D721Med (cell line): ENCODE measurements at places on chromosomes 5 and 9.

DNA sequence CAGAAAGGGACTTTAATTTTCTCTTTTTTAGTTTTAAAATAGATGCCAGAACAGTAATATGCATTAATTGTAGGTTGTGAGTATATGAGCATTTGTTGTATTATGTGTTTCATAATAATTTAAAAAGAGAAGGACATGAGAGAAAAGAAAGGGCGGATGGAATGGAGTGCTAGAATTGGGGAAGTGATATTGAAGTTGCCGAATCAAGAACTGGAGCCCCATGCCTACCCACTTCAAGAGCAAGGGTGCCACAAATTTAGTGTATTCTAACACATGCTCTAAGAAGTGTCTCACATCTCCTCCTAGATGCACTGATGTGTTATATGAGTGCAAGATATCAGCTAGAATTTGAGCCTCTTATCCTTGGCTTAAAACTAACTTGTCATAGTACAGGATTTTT is 43.6 kb upstream of the FYB1 start:
- DNase-seq: no peak

DNA sequence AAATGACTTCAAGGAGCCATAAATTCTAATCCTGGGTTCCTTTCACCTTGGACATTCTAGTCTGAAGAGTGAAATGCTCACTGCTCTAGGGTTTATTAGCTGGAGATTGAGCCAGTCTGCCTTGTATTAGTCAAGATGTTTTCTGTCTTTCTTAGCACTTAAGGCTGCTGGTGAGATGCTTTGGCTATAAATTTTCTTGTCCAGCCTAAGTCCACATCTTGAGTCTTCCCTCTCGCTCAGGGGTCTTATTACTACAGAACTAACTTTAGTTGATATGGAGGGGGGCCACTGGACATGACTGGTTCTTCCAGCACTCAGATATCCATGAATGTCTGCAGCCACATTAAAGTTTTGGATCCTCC is 316.4 kb downstream of the ARHGAP26 start:
- no peak for DNase-seq

DNA sequence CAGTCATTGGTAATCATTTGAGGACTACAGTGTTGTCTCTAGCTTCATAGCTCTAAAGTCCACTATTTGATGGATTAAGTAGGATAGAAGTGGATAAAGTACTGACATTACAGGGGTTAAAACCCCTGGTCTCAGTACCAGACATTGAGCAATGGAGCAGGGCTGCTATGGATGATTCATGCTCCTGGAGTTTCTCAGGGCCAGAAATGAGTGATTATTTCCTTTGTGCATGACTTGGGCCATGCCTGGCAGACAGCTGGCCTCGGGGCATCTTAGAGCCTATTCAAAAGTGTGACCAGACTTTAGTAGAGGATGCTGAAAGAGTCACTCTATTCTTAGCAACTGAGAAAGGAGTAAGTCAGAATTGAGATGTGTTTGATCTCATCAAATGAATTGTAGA is 350.7 kb upstream of the TLE4 start:
- DNase-seq: no peak

DNA sequence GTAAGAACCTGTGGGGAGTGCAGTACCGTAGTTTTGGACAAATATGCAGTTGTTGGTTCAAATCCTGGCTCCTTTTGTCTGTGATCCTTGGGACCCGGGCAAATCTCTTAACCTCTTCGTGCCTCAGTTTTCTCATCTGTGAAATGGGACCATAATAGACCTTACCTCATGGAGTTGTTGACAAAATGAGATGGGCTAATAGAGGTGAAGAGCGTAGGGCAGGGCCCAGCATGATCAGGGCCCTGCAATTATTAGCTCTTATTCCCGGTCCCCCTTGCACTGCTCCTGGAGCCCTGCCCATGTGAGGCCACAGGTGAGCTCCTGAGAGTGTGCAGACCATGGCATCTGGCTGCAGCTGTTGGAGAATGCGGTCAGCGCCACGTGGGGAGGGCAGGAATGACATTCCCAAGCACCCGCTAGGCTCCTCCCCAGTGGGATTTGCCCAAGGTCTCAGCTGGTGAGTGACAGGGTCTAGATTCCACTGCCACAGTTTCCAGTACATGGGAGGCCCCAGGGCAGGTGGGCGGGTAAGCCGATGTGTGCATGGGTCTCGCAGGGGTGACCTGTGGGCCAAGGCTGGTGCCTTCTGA is 41.0 kb downstream of the NEK6 start:
- no peak for DNase-seq

DNA sequence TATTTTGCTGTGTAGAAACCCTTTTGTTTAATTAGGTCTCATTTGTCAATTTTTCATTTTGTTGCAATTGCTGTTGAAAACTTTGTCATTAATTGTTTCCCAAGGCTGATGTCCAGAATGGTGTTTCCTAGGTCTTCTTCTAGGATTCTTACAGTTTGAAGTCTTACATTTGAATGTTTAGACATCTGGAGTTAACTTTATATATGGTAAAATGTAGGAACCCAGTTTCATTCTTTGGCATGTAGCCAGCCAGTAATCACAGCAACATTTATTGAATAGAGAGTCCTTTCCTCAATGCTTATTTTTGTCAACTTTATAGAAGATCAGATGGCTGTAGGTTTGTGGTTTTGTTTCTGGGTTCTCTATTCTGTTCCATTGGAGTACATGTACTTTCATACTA is 1290.8 kb upstream of the CDH9 start:
- no peak for DNase-seq

GRCh38 chr9:130156672-130157071 is 15.5 kb upstream of the NCS1 start:
- no peak for DNase-seq

- no peak for DNase-seq
These were observed 75.1 kb downstream of the SH3GL2 start for GRCh38 chr9:17653947-17654465.

DNA sequence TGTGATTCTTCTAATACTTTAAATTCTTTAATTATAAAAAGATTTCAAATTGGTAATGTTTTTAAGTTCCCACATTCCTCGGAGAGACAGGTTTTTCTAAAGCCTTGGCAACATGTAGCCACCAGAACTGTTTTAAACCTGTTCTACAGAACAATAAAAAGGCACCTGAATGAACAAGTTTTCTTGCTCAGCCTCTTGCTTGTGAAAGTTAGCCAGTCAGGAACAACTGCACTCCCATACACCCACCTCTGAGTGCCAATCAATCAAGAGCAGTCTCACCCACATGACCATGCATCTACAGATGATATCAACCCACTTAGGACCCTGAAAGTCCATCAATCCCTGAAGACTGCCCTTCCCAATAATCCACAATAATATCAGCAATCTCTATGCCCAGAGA is 62.3 kb downstream of the AP3B1 start:
- DNase-seq: no peak

GRCh38 chr5:22683050-22683449 is 170.1 kb downstream of the CDH12 start:
- DNase-seq: no peak

GRCh38 chr9:111152614-111153406 is 114.5 kb upstream of the LPAR1 start:
- no peak for DNase-seq

- DNase-seq: no peak
These were observed 138.4 kb downstream of the GADD45G start for GRCh38 chr9:89743216-89743572.

DNA sequence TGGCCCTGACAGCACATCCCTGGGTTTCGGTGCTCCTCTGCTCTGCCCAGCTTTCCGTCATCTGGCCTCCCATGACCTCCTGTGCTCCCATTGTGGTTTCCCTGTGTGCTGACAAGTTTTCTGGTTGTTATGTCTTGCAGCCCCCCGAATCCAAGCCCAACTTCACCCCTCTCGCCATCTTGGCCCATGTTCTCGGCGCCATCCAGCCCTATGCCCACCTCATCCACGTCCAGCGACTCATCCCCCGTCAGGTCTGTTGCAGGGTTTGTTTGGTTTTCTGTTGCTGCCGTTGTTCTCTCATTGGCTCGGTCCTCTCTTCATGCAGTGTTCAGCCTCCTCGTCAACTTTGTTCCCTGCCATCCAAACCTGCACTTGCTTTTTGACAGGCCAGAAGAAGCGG is 196.4 kb downstream of the NR3C1 start:
- no peak for DNase-seq

- DNase-seq: no peak
These were observed 161.5 kb upstream of the KIF2A start for GRCh38 chr5:62144401-62145022.

- no peak for DNase-seq
These were observed 130.9 kb upstream of the NUDT12 start for GRCh38 chr5:103693517-103693916.

DNA sequence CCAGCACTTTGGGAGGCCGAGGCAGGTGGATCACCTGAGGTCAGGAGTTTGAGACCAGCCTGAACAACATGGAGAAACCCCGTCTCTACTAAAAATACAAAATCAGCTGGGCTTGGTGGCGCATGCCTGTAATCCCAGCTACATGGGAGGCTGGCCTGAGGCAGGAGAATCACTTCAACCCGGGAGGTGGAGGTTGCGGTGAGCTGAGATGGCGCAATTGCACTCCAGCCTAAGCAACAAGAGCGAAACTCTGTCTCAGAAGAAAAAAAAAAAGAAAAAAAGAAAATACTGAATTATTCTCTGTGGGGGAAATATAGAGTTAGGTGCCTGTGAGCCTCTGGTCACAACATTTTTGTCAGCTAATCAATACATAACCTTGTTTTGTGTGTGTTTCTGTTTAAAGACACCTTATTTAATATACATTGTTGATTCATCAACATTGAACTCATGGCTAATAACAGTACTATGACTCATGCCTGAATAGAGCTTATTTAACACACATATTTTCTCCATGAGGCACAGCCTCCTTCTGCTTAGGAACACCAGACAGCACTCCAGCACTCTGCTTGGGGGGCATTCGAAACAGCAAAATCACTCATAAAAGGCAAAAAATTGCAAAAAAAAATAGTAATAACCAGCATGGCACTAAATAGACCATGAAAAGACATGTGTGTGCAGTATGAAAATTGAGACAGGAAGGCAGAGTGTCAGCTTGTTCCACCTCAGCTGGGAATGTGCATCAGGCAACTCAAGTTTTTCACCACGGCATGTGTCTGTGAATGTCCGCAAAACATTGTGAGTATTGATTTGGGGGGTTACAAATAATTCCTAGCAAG is at the start of gene IL31RA:
Gene IL31RA (plus strand): TSS at position 519 of the 836 bp plus-strand sequence. CDS start 214 bp downstream, at position 733.
- no peak for DNase-seq

- DNase-seq: no peak
These were observed 61.3 kb downstream of the ENC1 start for GRCh38 chr5:74579215-74579614.

- DNase-seq: no peak
These were observed 167.5 kb downstream of the TTC39B start for GRCh38 chr9:15139469-15139868.

- no peak for DNase-seq
These were observed 37.7 kb downstream of the NEUROG1 start for GRCh38 chr5:135497971-135498636.

- DNase-seq: no peak
These were observed 2.0 kb downstream of the ASPN start for GRCh38 chr9:92480291-92480771.

- no peak for DNase-seq
These were observed 114.4 kb upstream of the PPP1R26 start for GRCh38 chr9:135365013-135365768.

DNA sequence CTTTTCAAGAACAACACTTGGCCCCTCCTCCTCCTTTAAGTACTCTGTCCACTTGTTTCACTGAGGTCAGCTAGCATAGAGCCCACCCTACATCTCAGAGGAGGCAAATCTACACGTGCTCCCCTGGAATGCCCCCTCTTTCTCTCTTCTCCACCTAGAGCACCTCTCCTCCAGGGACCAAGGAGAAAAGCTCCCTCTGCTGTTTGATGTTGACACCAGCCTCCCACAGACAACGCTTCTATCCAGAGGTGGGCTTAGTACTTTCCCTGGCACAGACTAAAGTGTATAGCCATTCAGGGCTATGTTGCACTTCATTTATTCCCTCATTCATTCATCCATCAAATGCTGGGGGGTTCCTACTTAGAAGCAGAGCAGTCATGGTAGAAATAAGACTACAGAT is 68.2 kb upstream of the TAF1L start:
- no peak for DNase-seq

DNA sequence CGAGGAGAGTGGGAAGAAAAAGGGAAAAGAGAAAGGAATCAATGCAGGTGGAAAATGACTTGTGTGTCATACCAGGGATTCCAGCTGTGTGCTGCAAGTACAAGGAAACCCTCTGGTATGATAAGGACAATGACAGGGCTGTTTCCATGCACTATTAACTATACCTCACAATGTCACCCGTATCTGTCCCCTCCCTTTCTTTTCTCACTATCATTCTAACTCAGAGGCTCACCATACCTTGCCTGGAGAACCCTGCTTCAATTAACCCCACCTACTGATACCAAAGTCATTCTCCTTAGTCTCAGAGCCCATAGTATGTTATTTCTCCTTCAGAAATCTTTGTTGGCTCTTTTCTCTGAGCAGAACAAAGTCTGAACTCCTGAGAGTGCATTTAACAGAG is 236.2 kb upstream of the NREP start:
- no peak for DNase-seq

DNA sequence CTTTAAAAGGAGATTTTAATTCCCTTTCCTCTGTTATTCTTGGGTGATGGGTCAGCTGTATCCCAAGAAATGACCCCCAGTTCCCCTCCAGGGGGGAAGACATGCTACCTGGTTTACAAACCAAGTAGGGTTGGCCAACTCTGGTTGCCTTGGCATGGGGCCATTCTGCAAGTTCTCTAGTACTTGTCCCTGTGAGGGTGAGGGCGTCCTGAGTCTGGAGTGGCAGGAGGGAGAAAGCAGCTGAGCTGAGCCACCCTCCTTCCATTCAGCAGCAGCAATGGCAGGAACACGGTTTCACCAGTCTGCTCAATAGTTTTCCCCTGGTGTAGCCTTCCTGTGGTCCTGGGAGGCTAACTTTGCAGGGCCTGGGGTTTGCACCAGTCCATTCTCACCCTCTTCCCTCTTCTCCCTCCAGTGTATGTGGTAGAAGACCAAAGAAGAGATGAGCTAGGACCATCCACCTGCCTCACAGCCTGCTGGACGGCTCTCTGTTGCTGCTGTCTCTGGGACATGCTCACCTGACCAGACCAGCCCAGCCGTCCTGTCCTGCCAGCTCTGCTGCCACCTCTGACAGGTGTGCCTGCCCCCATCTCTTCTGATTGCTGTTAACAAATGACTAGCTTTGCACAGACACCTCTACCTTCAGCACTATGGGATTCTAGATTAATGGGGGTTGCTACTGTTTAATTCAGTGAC is 59.9 kb downstream of the PFDN1 start:
- DNase-seq: no peak
